Fibroblast of skin of right biceps (primary cell): ENCODE measurements at places on chromosomes 13 and 19.

DNA sequence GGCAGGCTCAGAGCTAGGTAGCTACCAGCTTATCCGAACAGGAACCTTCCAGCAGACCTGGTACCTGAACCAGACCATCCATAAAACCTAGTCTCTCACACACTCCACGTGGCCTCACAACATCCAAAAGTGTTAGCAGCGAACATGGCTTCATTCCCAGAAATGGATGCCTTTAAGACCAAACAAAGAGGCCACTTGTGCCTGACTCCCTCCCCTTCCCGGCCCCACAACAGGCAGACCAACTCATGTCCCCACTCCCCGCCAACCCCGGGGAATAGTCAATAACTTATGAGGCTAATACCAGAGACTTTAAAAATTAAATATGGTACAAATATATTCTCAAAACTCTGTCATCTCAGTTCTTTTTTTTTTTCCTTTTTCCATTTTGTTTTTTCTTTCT is 46.2 kb downstream of the ZNF557 start:
- no peak for DNase-seq

GRCh38 chr13:113816254-113816929 is 47.5 kb downstream of the GAS6 start:
- no peak for DNase-seq

DNA sequence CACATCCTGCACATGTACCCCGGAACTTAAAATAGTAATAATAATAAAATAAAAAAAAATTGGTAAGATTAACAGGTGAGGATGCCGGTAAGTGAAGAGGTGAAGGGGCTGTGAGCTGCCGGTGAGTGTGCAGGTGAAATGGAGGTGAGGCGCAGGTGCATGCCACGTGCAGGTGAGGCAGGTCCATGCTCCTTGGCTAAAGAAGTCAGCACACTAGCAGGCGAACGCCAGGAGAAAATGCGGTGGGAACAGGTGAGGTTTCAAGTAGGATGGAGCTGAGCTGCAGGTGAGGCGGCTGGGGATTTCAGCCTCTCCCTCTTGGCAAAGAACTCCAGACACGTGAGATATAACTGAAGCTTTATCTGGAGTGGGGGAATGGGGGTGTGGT is 7.5 kb upstream of the TNFSF14 start:
- DNase-seq: no peak

GRCh38 chr19:43984687-43985000 is 656 bp downstream of the ZNF155 start:
- peak; percentile 8 for DNase-seq

- no peak for DNase-seq
Measured at GRCh38 chr13:67961331-67961730, 731.2 kb upstream of the PCDH9 start.

DNA sequence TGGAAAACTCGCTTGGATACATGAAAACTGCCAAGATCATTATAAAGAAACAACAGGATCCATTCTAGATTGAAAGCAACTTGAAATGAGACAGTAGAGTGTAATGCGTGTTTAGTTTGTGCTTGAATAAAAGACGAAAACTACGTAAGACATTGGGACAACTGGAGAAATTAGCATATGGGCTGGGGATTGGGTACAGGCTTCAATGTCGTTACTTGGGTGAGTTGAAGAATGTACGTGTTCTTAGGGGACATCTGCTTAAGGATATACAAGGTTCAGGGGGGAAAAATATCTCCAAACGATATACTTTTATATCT is 471 bp upstream of the ERVK3-1 start:
- no peak for DNase-seq

GRCh38 chr19:45110851-45111266 is 17.9 kb downstream of the PPP1R37 start:
- DNase-seq: no peak

DNA sequence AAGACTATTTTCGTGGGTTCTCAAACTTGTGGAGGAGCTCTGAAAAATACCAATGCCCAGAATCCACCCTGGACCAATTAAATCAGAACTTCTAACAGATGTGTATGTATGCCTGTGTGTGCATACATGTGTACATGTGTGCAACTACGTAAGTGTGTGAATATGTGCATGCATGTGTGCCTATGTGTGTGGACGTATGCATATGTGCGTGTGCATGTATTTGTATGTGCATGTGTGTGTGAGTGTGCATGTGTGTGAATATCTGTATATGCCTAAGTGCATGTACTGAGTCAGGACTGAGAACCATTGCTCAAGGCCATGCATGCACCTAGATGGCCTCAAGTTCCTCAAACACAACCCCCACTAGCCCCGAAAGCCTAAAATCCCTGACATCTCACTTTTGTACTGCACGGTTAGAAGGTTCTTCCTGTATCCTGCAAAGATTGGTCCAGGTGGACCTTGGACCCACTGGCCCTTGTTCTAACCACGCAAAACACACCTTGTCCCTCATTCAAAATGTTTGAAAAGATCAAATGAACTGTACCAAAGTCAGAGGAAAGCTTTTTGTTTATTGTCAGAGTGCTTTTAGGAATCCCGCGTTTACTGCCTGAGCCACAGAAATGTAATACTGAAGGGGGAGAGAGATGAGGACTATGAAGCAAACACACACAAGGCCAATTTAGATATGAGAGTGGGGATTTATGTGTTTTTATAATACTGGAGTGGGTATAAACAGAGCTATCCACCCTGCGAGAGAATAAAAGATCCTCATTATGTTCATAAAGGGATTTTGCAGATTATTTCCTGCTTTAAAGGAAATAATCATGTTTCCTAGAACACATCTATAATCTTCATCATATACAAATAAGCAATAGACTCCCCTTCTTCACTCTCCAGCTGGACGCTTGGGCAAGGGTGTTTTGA is 39.1 kb downstream of the LATS2 start:
- no peak for DNase-seq

DNA sequence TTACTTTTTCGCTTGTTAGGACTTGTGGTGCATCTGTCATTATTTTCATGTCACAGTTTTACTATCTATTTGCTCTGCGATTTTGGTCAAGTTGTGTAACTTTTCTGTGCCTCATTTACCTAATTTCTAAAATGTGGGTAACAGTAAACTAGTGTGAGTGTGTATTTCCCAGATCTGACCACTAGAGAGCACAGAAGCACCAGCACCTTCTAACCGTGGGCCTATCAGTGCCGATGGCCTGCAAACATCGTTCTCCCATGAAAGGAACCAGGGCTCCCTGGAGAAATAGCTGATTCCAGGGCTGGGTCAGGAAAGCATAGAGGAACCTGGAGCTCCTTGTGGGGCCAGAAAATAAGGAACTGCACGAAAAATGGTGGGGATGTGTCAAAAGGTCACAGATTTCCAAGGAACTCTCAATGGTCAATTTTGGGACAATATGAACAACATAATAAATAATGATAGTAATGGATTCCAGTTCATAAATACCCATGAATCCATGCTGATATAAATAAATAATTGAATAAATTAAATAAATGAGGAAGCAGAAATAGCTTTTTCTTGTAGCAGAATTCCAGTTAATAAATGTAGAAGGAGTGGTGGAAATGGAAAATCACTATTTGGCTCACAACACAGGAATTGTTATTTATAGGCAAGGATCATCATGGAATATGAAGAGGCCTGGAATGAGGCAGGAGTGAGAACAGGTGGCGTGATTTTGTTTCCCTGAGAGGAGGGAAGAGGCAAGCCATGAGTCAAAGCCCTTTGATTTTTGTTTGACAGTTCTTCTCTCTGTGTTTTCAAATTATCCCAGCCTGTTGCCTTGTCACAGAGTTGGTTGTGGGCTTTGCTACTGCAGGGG is 31.1 kb downstream of the CEACAM8 start:
- DNase-seq: peak; percentile 30

DNA sequence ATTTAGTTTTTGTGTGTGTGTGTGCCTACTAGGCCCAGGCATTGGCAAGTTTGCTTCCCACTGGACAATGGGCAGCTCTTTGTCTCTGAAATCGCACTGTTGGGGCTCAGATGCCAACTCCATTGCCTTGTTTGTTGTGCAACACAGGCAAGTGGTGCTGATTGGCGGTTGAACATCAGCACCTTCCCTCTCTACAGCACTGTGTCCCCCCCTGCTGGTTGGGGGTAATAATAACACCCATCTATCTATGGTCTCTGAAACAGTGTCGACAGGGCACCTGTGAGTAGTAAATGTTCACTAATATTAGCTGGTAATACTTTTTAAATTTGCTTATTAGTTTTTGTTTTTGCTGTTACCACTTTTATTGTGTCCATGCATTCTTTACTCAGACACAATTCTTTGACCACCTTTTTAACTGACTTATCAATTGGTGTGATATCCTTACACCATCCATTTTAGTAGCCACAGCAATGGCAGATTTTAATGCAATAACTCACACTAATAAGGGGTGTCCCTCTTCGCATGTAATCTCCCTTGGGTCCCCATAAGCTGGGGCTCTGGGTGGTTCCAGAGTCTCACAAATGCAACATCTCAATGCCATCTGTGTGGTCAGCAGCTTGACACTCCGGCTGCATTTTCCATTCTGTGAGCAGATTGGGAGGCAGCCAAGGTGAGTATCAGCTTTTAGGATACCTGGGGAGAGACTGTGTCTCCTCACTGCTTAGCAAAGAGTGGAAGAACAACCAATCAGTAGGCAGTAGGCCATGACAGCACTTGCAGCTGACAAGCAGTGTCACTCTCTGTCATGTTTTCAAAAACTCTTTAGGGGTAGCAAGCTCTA is 47.7 kb upstream of the UQCRFS1 start:
- peak; percentile 17 for DNase-seq

GRCh38 chr19:38711726-38712153 is 32.5 kb downstream of the CAPN12 start:
- peak; percentile 82 for DNase-seq

DNA sequence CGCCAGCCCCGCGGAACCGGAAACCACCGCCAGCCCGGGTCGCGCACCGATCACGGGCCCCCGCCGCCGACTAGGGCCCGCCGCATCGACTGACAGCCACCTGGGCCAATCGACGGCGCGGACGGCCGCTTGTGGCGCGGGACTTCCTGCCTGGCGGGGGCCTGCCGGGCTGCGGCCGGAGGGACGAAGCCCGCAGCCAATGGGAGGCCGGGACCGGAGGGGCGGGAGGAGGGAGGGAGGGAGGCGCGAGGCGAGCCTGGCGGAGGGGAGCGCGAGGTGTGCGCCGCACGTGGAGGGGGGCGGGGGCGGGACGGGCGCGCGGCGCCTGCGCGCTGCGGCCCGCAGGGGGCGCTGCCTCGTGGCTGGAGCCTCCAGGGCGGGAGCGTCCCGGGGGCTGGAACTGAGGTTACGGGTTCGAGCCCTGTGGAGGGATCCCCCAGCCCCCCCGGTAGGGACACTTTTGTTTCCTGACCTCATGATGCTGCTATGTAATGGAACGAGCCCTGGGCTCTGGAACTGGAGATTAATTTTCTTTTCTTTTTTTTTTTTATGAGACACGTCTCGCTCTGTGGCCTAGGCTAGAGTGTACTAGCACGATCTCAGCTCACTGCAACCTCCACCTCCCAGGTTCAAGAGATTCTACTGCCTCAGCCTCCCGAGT is at the start of gene MLLT1:
Gene MLLT1 (minus strand): TSS at position 45 of the 661 bp plus-strand sequence. CDS start 191 bp downstream, outside the sequence.
- peak; percentile 98 for DNase-seq

DNA sequence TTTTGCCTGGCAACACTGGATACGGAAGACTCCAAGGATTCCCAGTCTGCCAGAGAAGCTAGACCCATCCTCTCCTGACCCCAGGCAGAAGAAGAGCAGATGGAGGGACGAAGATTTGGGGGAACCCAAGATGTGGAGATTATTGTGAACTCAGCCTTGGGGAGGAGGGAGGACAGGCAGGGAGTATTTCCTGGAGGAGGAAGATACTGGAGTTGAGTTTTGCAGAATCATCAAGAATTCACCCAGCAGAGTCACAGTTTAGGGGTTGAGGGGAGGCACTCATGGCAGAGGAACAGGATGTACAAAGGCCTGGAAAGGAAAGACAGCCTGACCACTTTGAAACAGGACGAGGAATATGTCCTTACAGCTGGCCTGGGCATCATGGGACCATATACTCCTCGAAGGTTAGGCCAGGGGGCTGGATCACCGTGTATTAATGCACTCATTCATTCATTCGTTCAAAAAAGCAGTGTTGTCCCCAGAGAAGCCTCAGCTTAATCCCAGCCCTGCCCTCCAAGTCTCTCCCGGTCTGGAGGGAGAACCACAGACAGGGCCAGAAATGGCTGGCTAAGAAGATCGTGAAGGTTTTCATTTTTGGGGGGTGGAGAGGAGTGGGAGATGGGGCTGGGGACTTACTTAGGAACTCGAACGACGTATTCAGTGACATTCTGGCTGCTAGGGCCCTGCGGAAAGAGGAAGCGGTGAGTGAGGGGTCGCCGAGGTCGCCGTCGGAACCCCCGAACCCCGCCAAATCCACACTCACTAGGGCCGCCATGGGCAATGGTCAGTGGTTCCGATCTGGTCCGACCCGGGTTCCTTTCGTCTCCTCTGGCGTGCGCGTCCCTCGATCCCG is 517 bp downstream of the GTF2F1 start:
- DNase-seq: no peak

GRCh38 chr13:83214452-83214851 is 667.8 kb downstream of the SLITRK1 start:
- peak; percentile 16 for DNase-seq

GRCh38 chr19:57786906-57787305 is 17.4 kb downstream of the ZNF586 start:
- no peak for DNase-seq

- DNase-seq: no peak
Measured at GRCh38 chr19:35317464-35318043, 11.4 kb upstream of the CD22 start.

GRCh38 chr19:7191946-7192691 is 102.1 kb downstream of the INSR start:
- DNase-seq: peak; percentile 48

DNA sequence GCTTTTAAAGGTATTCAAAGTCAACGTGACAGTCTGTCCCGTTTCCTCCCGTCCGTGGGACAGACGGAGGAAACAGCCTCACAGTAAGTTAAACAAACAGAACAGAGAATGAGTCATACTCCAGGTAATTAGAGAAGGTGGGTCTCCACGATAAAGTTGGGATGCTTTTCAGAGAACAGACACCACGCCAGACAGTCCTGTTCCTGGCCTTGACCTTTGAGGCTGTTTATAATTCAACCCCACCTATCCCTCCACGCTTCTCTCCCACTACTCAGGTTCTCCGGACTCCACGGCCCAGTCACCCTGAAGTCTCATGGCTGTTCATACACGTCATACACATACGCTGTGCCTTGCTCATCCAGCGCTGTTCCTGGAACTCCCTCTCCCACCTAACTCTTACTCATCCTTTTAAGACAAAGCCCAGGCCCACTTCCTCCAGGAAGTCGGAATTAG is 42.5 kb downstream of the ARHGEF18 start:
- peak; percentile 41 for DNase-seq

DNA sequence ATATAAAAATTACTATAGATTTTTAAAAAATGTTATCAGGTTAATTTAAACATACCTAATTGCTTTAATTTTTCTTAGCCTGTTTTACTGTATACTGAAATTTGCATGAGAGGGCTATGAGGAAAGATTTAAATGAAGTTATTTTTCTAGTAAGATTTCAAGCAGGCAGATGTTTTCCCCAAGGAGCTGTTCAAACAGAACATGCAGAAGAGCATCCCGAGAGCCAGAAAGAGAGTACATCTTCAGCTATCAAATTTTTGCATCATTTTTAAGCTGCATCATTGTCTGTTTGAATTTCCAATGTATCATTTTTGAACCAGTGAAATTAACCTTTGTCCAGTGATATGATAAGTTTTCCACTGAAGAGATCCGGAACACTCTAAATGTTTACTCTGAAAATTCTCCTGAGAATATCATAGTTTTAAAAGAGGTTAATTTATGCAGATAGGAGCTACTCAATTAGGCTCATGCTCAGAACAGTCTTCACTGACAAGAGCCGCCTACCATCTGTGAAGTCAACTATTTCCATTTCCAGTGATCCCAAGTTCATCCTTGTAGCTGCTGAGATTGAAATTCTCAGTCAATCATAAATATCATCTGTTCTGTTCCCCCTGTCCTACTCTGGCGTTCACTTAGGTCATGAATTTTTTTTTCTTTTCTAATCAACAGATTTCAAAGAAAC is 467.7 kb upstream of the NBEA start:
- DNase-seq: no peak
